GM13977 (cell line): ENCODE measurements at places on chromosomes 6 and 20.

- DNase-seq, result no peak
Measured at GRCh38 chr6:139567095-139567494, 192.6 kb upstream of the CITED2 start.

DNA sequence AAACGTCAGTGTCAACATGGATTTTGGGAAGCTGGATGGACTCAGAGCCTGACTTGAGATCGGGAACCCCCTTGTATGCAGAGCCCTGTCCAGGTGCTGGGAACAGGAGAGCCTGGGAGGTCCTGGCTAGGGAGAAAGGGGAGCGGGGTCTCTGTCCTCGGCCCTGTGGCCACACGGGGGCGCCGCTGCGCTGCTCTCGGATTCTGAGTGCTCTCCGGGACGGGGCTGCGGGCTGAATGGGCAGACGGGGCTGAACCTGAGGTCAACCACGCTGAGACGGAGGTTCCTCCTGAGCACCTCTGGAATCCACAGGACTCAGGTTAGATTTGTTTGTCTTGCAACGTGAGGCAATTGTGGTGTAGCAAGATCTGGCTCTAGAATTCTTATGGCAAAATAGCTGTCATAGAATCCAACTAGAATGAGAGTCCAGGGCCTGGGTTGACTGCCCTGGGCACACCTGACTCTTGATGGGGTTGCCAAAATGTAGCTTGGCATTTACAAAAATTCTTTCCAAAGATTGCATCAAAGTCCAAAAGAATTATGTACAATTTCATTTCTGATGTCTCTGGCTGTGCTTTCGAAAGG, 20.6 kb upstream of the HLA-F start:
- DNase-seq, result peak; percentile 53

DNA sequence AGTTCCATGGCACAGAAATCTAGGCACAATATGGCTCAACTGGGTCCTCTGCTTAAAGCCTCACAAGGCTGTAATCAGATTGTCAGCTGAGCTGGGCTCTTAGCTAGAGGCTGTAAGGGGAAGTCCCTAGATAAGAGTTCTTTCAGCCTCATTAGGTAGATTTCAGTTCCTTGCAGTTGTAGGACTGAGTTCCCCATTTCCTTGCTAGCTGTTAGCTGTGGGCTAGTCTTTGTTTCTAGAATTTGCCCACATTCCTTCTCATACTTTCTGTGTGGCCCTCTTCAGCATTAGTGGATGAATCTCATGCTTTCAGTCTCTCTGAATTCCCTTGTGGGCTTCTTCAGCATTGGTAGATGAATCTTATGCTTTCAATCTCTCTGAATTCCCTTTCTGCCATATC, 71.0 kb upstream of the MRAP2 start:
- peak; percentile 10 for DNase-seq

GRCh38 chr20:36153736-36154699, 522 bp upstream of the EPB41L1 start:
- DNase-seq, result peak; percentile 73

GRCh38 chr6:6683969-6684833, 95.7 kb downstream of the LY86 start:
- peak; percentile 87 for DNase-seq

DNA sequence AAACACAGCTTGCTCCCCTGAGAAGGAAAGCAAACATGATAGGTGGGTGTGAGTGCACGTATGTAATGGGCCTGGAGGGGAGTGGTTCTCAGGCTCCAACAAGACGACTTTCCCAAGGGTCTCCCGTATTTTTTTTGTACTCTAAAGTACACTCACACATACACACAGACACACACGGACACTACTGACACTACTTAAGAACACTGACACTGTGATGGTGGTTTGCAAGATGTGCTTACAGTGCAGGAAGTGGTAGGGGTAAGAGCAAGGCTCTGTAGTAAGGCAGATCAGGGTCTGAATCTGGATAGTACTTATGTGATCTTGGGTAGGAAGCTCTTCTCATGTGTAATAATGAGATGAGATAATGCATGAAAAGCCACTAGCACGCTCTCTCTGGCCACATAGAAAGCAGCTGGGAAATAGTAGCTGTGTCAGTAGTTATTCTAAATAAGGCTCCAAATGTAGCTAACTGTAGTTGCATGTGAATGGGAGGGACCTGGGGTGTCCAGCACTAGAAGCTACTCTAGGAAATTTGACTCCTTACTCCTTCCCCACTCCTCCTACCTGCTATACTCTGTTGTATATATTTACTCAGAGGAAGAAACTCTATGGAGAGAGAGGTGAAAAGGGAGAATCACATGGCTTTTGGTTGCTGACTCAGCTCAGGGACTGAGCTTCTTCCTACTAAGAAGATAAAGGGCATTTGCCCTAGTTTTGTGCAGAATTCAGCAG, 8.4 kb upstream of the ZBTB24 start:
- peak; percentile 50 for DNase-seq

DNA sequence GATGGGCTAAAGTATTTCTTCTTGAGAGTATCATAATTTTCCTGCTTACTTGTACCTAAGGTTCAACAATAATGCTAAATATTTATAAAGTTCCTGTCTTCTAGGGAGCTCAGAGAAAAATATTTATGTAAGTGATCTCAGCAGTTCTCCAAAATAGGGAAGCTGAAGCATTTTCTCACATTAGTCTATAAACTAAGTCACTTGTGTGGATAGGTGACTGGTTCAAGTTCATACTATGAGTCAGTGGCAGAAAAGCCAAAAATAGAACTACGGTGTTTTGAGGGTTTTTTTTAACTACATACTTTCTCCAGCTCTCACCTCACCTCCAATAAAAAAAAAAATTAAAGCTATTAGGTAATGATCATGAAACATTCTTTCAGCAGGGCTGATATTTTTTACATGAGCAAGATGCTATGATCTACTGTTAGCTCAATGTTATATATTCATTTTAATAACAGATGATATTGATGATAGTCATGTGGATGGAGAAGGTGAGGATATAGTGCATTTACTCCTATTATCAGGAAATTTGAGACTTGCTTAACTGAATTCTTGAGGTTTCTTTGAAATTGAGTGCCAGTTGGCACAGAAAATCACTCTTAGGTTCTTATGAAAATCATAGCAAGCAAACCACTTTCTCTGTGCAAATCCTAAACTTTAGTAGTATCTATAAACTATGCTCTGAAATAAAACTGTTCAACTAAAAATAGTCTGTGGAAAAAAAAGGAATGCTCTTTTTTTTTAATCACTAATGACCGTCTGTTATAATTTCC, 4.1 kb upstream of the MOXD1 start:
- DNase-seq, result peak; percentile 58
